ENCODE measurements at places on chromosomes 13 and 19.

DNA sequence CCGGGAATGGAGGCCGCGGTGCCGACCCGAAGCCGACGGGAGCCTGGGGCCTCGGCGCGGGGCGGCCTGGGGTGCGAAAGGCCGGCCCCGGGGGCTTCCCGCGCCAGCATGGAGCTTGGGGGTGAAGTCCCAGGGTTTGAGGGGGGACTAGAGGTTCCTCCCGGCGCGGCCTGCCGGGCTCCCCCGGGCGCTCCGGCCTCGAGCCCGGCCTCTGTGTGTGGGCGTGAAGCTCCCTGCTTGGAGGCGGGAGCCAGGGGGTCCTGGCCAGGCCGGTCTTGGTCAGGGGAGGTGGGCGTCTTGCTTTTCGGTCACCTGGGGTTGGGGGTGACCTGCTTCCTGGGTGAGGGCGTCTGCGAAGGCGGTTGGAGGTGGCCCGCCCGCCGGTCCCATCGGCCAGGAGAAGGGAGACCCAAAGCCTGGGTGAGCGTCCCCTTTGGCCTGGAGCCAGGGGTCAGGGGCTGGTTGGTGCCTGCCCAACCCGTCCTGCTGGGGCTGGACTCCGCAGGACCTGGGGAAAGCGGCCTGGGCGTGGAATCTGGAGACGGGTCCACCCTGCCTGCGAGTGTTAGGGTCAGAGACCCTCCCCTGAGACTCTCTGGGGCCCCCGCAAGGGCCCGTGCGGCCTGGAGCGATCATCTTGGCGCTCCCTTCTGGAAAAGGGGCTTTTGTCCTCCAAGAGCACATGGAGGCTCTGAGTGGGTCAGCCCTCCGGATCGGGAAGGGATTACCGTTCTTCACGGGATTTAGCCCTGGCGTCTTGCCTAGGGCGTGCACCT, 535 bp downstream of the BSG start:
- no peak for DNase-seq

DNA sequence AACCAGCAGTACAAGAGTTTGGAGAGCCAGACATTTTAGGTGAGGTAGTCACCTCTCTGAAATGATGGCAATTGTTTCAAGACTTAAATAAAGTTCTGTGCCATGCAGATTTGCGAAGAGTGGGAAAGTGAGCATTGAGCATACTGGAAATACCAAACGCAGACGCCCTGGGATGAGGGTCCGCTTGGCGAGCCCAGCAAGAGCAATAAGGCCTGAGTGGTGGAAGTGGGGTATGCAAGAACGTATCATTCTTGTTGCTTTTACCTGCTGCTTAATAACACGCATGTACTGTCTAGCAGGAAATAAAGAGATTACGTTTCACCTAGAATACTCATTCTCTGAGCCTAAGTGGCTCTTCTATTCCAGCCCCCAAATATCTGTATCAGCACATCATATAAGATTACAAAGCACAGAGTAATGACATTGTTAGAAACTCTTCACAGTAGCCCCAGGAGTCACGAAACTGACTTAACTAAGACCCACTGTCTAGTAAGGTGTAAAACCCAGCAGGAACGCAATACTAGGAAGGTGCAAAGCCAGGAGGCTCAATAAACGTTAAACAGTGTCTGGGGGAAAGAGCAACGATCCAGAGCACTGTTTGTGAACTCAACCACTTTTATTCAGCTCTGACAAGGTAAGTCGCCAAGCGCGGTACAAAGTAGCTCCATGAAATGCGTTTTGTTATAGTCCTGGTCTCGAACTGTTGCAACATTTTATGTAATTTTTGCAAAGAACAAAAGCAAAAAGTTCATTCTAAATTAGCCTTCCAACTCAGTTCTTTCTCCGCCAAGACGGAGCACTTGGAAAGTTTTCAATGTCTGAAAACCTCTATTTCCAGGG, 1.2 kb downstream of the RCBTB2 start:
- DNase-seq = no peak

DNA sequence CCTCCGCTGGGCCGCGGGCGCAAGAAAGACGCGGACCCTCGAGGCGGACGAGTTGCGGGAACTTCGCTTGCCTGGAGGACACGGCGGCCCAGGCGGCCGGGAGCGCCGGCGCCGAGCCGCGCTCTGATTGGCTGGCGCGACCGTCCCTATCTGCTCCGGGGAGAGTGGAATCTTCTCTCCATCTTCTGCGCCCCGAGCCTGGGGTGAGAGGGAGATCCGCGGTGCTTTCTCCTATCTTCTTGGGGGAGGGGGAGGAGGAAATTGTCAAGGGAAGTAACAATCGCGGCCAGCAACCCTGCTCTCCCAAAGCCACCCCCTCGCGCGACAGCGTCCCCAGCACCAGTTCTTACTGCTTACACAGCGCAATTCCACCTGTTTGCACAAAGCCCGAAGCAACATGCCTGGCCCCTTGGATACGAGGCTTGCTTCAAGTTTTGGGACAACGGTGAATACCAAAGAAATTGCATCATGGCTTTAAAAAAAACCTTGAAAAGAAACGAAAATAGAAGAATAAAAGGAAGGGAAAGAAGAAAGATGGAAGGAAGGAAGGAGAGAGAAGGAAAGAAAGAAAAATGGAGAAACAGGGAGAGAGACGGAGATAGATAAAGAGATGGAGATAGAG, 4.8 kb downstream of the SOX21 start:
- no peak for DNase-seq

- DNase-seq = no peak
Measured at GRCh38 chr13:63855457-63856118, 2439.9 kb upstream of the PCDH20 start.

- no peak for DNase-seq
Measured at GRCh38 chr19:44658069-44658733, 13.1 kb upstream of the CEACAM19 start.
